Activated effector memory CD4-positive, alpha-beta T cell treated with Interleukin-2 at 50 U/mL for 16 hours (primary cell): ENCODE measurements at places on chromosomes 2 and 18.

GRCh38 chr2:238255151-238255551 lies 15.3 kb upstream of the HES6 start:
- no peak for DNase-seq

DNA sequence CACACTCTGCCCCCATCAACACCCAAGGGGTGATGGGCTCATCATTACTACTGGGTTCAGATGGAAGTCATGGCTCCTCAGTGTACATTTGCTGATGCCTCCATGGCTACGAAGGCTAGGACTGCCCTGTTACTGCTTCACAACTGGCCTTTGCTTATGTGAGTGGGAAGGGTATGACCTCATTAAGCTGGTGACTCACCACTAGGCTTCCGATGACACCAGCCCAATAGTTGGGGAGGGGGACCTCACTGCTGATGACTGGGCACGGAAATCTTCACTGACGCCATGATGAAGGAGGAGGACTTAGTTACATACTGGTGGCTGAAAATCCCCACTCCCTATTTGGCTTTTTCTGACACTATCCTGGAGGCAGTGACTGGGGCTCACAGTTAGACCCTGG lies 263.2 kb downstream of the CMPK2 start:
- DNase-seq = no peak

DNA sequence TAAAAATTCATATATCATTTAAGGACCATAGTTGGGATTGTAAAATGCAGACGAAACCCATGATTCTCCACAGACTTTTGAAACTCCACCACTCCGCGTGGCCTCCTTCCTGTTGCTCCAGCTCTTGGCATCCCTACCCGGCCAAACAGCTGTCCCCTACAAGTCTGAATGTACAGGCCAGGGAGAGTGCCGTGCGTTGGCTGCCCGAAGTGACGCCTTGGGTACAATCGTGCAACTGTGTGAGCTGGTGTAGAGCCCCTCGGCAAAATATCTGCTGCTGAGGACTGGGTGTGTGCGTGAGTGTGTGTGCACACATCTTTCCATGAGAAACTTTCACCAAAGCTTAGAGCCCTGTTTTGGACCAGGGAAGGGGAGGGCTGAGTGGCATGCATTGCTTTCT lies 43.8 kb upstream of the ZNF516 start:
- no peak for DNase-seq

DNA sequence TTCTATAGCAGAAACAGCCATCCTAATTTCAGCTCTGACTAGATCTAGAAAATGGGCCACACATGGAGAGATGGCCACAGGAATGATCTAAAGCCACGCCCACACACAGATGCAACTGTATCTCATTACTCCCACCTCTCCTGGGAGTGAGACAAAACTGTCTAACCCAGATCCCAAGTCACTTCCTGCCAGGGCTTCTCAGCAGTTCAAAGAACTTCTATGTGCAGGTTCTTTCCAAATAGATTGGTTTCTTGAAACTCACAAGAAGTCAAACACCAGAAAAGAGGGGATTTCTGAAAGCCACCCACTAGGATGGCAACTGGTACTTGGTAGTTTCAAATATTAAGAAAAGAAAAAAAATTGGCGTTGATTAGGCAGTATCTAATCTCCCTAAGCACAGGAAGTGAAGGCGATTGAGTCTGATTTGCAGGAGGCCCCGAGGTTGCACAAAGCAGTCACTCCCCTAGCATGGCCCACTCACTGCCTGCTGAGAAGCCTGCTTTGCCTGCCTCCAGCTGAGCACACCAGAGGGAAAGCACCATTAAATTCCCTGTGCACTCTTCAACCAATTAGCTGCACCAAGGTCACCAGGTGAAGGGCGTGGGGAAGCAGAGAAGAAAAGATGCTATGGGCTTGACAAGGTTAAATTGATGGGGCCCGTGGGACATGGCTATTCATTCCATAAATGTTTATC lies 51.1 kb downstream of the PAPOLG start:
- DNase-seq = no peak

- DNase-seq = no peak
These were observed 12.6 kb downstream of the GKN1 start for GRCh38 chr2:68987021-68987503.

- peak; percentile 74 for DNase-seq
These were observed 89.5 kb downstream of the ZFP36L2 start for GRCh38 chr2:43136876-43137275.

DNA sequence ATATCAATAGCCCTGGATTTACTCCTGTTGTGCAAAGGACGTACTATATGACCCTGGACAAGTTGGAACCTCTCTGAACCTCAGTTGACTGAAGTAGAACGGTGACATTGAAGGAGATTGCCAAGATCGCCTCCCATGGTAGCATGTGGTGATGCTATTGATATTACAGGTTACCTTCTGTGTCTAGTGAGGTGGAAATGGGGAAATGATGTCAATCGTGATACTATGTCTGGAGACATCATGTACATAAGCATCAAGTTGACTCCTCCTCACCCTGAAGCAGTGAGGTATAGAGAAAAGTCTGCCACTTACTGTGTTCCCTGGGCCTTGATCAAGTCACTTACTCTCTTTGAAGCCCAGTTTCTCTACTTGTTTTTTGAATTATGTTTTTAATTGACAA lies 93.9 kb downstream of the KLF7 start:
- no peak for DNase-seq

GRCh38 chr2:148124271-148124670 lies 103.4 kb downstream of the MBD5 start:
- DNase-seq = no peak

GRCh38 chr18:44735096-44735495 lies 54.4 kb downstream of the SETBP1 start:
- DNase-seq = no peak

DNA sequence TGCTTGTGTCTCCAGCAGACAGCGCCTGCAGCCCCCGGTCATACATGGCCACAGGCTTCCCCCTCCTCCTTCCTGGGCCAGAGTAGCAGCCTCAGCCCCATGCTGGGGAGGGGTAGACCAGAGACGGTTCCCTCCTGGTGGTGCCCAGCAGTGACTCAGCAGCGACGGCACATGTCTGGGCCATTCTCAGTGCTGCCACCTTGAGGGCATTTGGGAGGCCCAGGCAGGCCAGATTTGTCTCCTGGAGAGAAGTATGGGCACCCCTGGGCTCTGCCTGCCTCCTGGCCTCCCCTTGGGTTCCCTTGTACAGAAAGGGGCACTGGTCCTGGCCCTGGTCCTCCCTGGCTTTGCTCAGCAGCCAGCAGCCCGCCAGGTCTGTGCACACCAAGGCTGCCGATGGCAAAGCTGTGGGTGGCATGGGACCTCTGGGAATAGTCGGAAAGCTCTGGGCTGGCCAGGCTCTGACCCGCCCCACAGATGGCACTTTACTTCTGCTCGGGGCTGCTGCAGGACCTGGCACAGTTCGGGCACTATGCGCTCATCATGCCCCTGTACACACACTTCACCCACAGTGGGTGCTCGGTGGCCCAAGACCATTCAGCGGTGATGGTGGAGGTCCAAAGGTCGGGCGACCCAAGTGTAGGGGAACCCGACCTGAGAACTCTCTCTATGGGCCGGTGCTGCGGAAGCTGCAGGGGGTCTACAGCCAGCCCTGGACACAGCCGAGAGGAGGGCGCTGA lies 11.4 kb upstream of the ALPI start:
- peak; percentile 38 for DNase-seq

- DNase-seq = no peak
These were observed 46.6 kb downstream of the SMAD2 start for GRCh38 chr18:47883771-47884413.

DNA sequence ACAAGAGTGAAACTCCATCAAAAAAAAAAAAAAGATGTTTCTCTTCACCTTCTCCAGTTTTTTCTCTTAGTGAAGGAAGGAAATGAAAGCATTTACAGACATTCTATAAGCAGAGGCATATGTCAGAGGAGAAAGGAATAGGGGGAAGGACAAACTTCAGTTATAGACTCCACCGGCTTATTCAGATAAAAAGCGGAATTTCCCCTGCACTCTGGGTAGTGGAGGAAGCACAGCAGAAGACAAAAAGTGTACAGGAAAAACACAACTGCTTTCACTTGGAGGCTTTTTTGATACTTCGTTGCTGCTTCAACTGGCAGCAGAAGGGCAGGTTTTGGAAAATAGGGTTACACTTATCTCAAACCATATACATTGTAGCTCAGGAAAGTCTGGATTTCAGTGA lies 3.2 kb upstream of the MGAT4A start:
- DNase-seq = no peak

- DNase-seq = no peak
These were observed 1.9 kb downstream of the CNGA3 start for GRCh38 chr2:98348066-98348561.

DNA sequence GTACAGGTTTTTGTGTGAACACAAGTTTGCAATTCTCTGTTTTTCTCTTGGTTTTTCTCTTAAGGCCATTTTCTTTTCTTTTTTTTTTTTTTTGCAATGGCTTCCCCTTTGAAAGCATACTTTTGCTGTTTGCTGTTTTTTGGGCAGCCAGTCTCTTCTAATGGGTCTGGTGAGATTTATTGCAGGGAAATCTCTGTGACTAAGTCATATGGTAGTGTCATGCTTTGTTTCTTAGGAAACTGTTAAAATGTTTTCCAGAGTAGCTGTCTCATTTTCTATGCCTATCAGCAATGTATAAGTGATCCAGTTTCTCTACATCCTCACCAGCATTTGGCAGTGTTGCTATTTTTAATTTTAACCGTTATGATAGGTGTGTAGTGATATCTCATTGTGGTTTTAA lies 27.9 kb upstream of the CDCA7 start:
- no peak for DNase-seq

DNA sequence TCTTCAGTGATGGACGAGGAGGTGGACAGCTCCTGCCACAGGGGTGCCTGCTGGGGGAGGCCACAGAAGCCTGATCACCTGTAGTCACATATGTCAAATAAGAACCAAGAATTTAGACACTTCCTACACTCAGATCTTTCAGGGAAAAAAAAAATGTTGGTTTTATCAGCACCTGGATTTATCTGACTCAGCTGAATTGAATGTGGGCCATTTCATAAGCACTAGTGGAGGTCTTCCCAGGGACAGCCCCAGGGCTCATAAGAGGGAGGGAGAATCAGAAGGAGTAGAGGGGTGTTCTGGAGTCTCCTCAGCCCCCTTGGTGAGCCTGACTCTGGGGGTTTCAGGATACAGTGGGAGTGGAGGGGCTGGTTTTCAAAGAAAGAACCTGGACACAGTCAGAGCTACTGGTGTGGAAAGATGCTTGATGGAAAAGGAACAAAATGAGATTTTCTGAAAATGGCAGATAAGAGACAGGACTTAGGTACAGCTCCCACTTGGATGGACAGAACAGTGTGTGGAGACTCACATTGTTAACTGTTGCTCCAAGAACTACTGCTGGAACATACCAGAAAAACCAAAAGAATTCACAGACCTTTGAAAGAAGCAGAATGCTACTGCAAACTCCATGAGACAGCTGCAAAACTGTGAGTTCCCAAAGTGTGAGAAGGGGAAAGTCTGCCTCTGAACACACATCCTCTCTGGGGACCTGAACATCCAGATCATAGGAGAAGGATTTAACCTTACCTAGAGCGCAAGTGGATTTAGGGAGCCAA lies 45.4 kb downstream of the LCT start:
- DNase-seq = no peak

DNA sequence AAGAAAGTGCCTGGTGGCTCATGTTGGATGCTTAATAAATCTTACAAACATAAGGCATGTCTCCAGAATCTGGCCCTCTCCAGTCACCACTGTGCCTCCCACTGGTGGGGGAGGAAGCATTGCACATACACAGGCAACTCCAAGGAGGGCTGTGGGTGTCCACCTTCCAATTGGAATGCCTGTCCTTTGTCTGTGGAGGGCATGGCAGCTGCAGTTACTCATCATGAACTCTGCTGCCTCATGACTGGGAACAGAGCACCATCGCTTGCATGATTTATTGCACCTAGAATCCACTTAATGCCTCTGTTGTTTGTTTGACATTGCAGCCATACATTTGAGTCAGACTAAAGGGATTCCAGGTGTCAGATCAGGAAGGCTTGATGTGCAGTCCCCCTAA lies 278.9 kb downstream of the PRKCE start:
- DNase-seq = no peak

DNA sequence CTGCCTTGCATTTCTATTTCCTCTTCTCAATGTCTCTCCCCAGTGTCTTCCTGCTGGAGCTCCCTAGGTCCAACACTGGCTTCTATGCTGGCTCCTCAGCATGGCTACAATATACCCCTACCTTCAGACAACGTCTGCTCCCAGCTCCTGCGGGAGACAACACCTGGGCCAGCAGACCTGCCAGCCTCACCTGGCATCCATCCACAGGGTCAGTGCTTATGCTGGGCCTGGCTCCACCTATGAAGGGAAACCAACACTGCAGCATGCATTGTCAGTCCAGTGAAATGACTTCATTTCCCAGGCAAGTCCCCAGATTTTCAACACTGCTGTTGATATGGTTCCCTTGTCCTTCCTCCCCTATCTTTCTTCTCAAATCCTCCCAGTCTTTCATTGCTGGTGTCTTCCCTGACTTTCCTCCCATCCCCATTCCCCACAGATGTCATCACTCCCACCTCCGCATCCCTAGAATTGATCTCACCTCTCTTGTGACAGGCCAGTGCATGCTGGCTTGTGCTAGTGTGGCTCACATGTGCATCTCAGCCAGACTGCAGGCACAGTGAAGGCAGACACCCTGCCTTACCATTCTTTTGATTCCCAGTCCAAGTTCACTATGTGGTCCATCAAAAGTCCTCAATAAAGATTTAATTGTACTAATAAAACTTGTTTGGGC lies 98.0 kb downstream of the MYO5B start:
- DNase-seq = no peak

GRCh38 chr2:99153921-99154604 lies 679 bp downstream of the TSGA10 start:
- DNase-seq = no peak

DNA sequence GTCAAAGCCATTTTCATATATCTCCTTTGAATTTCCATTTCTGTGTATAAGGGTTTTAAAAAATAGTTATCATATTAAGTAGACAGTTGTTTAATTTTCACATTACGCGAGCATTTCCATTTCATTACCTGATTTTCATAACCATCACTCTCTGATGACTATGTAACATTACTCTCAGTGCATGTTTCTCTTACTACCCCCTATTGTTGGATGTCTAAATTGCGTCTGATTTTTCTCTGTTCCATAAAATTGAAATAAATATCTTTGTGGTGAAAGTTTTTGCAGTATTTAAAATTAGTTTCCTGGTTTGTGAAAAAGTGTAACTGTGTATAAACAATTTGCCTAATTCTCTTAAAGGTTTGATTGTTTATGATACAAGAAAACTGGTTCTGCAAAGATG lies 123.8 kb downstream of the MYO1B start:
- DNase-seq = no peak

GRCh38 chr18:26656944-26657536 lies 108.7 kb upstream of the KCTD1 start:
- DNase-seq = no peak

GRCh38 chr2:173493874-173494273 lies 139.2 kb downstream of the CDCA7 start:
- no peak for DNase-seq

- DNase-seq = no peak
These were observed 375.4 kb downstream of the DCC start for GRCh38 chr18:52715421-52715820.
